NCI-H1105 treated with DMSO at 0.1 percent for 48 hours (cell line): ENCODE measurements at places on chromosomes 1 and 21.
A peak's percentile ranks its signal among the peaks of the same experiment; 100 is the strongest.

GRCh38 chr1:192559115-192560006 lies 16.2 kb upstream of the RGS1 start:
- DNase-seq: no peak

DNA sequence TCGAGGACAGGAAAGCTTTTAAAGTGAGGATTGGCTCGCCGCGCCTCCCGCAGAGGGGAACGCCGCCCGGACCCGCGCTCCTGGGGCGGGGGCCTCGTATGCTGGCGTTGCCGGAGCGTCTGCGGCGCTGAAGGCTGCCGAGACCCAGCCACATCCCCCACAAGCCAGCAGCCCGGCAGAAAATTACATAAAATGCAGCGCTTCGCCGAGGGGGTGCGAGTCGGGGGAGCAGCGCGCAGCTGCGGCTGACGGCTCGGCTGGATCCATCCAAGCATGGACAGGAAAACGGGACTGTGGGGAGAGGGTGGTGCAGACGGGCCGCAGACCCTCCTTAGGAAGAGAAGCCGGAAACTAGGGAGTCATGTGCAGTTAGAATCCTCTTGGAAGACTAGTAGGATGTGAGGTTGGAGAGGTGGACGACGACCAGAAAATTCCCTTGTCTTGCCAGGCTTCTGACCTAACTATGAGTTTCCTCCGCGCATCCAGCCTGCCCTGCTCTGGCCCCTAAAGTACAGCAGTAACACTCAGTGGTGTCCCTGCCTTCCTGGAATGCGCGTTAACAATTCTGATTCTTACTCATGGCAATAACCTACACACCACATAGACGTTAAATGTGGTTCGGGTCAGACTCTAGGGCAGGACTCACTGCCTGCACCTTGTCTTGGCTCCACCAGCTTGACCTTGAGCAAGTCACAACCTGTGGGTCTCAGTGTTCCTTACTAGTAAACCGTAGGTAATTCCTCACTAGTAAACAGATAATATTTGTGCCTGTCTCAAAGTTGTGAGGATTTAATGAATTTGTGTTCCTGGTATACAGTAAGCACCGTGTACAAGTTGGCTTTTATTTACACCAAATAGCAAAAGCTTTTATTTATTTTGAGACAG lies 953 bp upstream of the BRWD1 start:
- DNase-seq: peak; percentile 76

GRCh38 chr1:117636637-117637425 lies 31.0 kb downstream of the TENT5C start:
- DNase-seq: no peak

- DNase-seq: no peak
These were observed 19.1 kb downstream of the OLFML3 start for GRCh38 chr1:113998361-113998760.

DNA sequence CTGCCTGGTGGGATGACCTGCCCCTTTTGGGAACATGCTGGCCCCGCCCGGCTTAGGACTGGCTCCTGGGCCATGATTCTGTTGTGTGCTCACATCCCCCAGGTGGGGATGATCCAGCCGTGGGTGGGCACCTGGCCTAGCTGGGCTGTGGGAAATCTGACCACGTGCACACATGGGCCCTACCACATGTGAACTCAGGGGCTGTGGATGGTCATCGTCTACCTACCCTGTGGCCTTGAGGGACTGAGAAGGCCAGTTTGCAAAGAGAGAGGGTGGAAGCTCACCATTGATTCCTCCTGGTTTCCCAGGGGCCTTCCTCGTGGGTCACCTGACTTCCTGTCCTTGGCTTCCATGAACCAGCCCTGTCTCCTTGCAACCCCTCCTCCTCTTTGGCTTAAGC lies 19.4 kb upstream of the PCP4 start:
- DNase-seq: no peak

GRCh38 chr1:43963890-43964289 lies 5.9 kb upstream of the DPH2 start:
- no peak for DNase-seq

DNA sequence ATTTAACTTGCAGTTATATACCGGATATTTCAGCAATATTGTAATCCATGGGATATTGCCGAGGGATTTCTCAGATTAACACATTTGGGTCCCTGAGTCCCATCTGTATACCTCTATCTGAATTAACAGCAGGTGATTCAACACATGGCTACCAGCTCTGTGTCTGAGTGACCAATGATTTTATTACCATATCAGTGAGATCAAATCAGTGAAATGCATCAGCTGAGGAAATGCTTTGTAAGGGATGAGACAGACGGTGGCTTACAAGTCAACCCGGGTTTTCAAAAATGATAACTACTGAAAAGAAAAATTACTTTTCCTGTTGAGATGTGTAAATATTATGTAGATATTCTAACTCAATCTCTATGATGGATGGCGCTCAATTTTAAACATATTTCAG lies 504.1 kb upstream of the PKN2 start:
- no peak for DNase-seq

DNA sequence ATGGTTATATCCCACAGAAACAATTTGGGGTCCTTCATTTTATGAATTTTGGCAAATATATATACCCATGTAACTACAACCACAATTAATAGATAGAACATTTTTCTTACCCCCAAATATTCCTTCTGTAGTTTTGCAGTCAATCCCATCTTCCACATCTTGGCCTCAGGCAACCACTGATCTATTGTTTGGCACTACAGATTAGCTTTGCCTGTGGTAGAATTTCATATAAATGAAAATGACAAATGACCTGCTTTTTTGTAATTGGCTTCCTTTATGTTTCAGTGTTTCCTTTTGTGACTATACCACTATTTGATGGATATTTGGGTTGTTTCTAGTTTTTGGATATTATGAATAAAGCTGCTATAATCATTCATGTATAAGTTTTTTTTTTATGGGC lies 91.5 kb downstream of the MAST2 start:
- DNase-seq: no peak

DNA sequence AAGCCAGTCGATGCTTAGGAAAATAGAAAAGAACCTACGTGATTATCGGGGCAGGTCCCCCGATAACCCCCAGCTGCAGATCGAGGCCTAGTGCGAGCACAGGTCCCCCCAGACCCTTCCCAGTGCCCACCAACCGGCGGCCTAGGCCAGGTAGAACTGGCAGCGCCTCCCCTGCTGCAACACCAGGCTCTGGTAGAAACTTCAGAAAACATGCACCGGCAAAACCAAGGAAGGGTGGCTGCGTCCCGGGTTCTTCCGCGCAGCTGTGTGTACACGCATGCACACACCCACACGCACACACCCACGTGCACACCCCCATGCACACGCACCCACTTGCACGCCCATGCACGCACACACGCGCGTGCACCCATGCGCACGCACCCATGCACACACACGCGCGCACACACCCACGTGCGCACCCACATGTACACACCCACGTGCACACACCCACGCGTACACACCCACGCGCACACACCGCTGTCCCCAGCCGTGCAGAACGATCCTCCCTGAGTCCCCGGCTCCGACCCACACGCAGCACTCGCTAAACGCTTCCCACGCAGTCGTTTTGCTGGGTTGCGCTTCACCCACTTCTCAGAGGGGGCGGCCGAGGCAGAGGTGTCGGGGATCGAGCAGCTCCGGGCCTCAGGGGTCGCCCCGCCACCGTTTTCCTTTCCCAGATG lies 5.2 kb downstream of the TSPEAR start:
- no peak for DNase-seq

- DNase-seq: no peak
These were observed 94.8 kb downstream of the MIS18A start for GRCh38 chr21:32184065-32184464.
